Endothelial cell (in vitro differentiated cells): ENCODE measurements at places on chromosomes 1 and 21.

- H3K27me3 ChIP-seq: no peaks in the 10 kb centered on the region
- peaks cover 17% of the 10 kb centered on the region for H3K4me1 ChIP-seq
- H3K36me3 ChIP-seq: peaks cover 4% of the 10 kb centered on the region
- DNase-seq: no peak
- H3K4me3 ChIP-seq: no peak overlapping the region
Observed at GRCh38 chr1:207935166-207935583, 24.2 kb upstream of the CD34 start.

- DNase-seq: no peak
- H3K27me3 ChIP-seq: peaks cover 13% of the 10 kb centered on the region
- no peak overlapping the region for H3K4me3 ChIP-seq
- H3K36me3 ChIP-seq: peaks cover 6% of the 10 kb centered on the region
Observed at GRCh38 chr1:179021873-179022272, 3.8 kb upstream of the FAM20B start.

DNA sequence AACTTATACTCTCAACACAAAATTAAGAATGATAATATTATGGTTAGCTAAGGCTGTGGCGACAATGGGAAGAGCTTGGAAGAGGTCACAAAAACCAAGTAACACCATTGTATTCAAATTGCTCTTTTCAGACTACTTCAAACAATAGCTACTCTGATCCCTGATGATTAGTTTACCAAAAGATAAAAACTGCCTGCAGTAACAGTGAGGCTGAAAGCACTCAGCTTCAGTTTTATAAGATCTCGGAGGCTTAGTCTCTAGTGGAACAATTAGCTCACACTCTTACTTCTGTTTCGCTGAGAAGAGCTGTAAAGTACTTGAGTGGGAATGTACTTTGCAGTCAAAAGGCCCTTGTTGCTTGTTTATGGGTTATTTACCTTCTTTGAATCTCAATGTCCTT lies 278.5 kb downstream of the LRRC7 start:
- no peak overlapping the region for H3K27ac ChIP-seq
- H3K4me3 ChIP-seq: no peak overlapping the region
- H3K4me1 ChIP-seq: peaks cover 4% of the 10 kb centered on the region
- H3K36me3 ChIP-seq: no peaks in the 10 kb centered on the region
- no peaks in the 10 kb centered on the region for H3K27me3 ChIP-seq
- no peak for DNase-seq

DNA sequence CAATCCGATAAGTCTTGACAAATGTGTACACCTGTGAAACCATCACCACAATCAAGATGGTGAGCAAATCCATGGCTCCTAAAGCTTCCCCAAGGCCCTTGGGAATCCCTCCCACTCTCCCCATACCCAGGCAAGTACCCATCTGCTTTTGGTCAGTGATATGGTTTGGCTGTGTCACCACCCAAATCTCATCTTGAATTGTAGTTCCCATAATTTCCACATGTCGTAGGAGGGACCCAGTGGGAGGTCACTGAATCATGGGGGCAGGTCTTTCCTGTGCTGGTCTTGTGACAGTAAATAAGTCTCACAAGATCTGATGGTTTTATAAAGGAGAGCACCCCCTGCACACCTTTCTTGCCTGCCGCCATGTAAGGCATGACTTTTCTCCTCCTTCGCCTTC lies 14.6 kb upstream of the GUCA2B start:
- H3K4me1 ChIP-seq: peaks cover 2% of the 10 kb centered on the region
- DNase-seq: no peak
- peaks cover 4% of the 10 kb centered on the region for H3K36me3 ChIP-seq
- H3K27ac ChIP-seq: no peak overlapping the region

DNA sequence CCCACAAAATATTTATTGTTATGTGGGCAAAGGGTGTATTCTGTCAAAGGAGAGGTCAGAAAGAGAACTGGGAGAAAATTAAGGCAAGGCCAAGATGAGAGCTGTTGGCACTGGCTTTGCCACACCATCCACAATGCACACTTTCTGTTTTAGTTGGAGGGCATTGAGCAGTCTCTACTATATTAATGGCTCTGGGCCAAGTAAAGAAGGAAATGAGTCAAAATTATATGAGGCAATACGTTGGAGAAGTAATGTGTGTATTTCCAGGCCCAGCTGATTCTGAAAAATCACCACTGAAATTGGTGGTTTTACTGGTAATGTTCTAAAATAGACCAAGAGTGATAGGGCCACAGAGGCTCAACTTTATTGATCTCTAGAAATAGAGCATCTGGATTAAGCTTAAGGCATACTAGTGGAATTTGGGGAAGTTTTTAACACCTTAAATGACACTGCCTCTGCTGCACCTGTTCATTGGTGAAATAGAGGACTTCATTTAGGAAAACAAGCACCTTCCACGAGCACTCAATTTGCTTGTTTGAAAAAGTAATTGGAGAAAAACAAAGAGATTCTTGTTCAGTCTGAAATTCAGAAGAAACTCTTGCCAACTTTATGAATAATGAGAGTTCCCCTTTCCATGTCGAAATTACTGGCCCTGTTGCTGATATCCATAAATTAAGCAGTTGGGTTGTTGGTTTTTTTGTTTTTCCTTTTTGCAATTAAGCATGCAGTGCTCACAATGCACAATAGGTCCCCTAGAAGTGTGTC lies 424.9 kb downstream of the ADGRL2 start:
- no peak overlapping the region for H3K27ac ChIP-seq
- H3K36me3 ChIP-seq: no peaks in the 10 kb centered on the region
- H3K27me3 ChIP-seq: no peaks in the 10 kb centered on the region
- H3K4me3 ChIP-seq: no peak overlapping the region
- peaks cover 6% of the 10 kb centered on the region for H3K4me1 ChIP-seq
- no peak for DNase-seq

- DNase-seq: no peak
- peaks cover 2% of the 10 kb centered on the region for H3K27me3 ChIP-seq
- H3K27ac ChIP-seq: no peak overlapping the region
Observed at GRCh38 chr1:61776091-61776490, 33.8 kb downstream of the PATJ start.

- H3K27me3 ChIP-seq: peaks cover 2% of the 10 kb centered on the region
- H3K4me1 ChIP-seq: no peaks in the 10 kb centered on the region
- H3K4me3 ChIP-seq: no peak overlapping the region
- DNase-seq: no peak
Observed at GRCh38 chr1:36818771-36819170, 215.5 kb downstream of the GRIK3 start.

GRCh38 chr1:9181990-9182783 lies 52.4 kb upstream of the H6PD start:
- H3K4me3 ChIP-seq: peak overlapping the region; percentile 97
- peak; percentile 58 for DNase-seq
- H3K36me3 ChIP-seq: peaks cover 5% of the 10 kb centered on the region
- H3K4me1 ChIP-seq: peaks cover 17% of the 10 kb centered on the region
- H3K27me3 ChIP-seq: peaks cover 4% of the 10 kb centered on the region

DNA sequence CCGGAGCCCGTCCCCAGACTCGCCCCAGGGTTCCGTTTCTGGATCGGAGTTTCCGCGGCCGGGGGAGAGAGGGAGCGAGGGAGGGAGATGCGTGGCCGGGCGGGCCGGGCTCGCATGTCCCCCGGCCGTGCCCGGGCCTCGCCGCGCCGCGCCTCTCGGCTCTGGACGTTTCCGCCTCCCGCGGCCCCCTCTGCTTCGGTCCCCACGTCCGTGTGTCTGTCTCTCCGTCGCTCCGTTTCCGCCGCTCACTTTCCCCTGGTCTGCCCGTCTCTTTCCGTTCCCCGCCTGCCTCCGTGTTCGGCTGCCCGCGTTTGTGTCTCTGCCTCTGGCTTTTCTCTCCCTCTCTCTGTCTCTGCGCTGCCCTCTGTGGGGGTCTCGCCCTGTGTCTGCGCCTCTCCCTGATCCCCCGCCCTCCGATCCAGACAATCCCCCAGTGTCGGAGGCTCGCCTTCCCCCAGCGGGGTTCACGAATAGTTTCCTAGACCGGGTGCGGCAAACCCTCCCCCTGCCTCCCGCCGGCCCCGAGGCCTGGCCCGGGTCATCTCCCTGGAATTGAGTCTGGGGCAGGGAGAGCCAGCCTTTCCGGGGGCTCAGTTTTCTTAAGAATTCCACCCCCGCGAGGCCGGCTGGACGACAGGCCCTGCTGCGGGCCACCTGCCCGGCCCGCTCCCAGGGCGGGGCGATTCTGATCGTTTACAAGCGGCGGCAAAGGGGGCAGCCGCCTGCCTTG lies 735 bp downstream of the NBL1 start:
- H3K36me3 ChIP-seq: no peaks in the 10 kb centered on the region
- H3K4me3 ChIP-seq: peak overlapping the region; percentile 97
- DNase-seq: peak; percentile 45
- peaks cover 11% of the 10 kb centered on the region for H3K27me3 ChIP-seq

- no peaks in the 10 kb centered on the region for H3K36me3 ChIP-seq
- H3K4me1 ChIP-seq: peaks cover 19% of the 10 kb centered on the region
- peak overlapping the region; percentile 48 for H3K27ac ChIP-seq
- peak; percentile 46 for DNase-seq
Observed at GRCh38 chr1:2585318-2586092, 1.1 kb upstream of the PRXL2B start.

GRCh38 chr1:107135463-107135862 lies 5.4 kb upstream of the NTNG1 start:
- H3K4me1 ChIP-seq: peaks cover 5% of the 10 kb centered on the region
- H3K27me3 ChIP-seq: peaks cover 6% of the 10 kb centered on the region
- no peak overlapping the region for H3K27ac ChIP-seq
- peak; percentile 68 for DNase-seq

- no peaks in the 10 kb centered on the region for H3K27me3 ChIP-seq
- no peak overlapping the region for H3K27ac ChIP-seq
- no peak overlapping the region for H3K4me3 ChIP-seq
- peaks cover 45% of the 10 kb centered on the region for H3K36me3 ChIP-seq
Observed at GRCh38 chr1:21241771-21242581, 48.3 kb downstream of the ECE1 start.

GRCh38 chr1:94298861-94299260 lies 61.5 kb upstream of the ARHGAP29 start:
- peak overlapping the region; percentile 84 for H3K27ac ChIP-seq
- no peak overlapping the region for H3K4me3 ChIP-seq
- no peaks in the 10 kb centered on the region for H3K36me3 ChIP-seq
- no peak for DNase-seq
- H3K27me3 ChIP-seq: peaks cover 5% of the 10 kb centered on the region

DNA sequence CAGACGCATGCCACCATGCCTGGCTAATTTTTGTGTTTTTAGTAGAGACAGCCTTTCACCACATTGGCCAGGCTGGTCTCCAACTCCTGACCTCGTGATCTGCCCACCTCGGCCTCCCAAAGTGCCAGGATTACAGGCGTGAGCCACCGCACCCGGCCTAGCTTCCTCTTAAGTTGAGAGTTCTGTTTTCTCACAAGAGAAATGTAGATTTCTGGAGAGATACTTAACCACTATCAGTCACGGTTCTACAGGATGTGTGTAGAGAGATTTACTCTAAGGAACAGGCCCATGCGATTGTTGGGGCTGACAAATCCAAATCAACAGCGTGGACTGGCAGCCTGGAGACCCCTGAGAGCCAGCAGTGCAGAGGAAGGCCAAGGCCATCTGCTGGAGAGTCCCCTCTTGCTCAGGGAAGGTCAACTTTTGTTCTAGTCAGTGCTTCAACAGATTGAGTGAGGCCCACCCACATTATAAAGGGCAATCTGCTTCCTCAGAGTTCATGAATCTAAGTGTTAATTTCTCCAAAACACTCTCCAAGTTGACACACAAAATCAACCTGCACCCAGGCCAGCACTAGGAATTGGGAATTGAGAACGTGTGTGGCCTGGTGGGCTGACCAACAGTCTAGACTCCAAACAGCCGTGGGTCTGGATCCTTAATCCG lies 38.7 kb downstream of the CHAF1B start:
- peaks cover 20% of the 10 kb centered on the region for H3K4me1 ChIP-seq
- no peaks in the 10 kb centered on the region for H3K36me3 ChIP-seq
- DNase-seq: no peak
- no peak overlapping the region for H3K4me3 ChIP-seq

- H3K4me3 ChIP-seq: peak overlapping the region; percentile 31
- peaks cover 3% of the 10 kb centered on the region for H3K27me3 ChIP-seq
- peaks cover 54% of the 10 kb centered on the region for H3K36me3 ChIP-seq
- no peaks in the 10 kb centered on the region for H3K4me1 ChIP-seq
- no peak for DNase-seq
- no peak overlapping the region for H3K27ac ChIP-seq
Observed at GRCh38 chr1:33497410-33497809, 25.0 kb downstream of the ZSCAN20 start.

DNA sequence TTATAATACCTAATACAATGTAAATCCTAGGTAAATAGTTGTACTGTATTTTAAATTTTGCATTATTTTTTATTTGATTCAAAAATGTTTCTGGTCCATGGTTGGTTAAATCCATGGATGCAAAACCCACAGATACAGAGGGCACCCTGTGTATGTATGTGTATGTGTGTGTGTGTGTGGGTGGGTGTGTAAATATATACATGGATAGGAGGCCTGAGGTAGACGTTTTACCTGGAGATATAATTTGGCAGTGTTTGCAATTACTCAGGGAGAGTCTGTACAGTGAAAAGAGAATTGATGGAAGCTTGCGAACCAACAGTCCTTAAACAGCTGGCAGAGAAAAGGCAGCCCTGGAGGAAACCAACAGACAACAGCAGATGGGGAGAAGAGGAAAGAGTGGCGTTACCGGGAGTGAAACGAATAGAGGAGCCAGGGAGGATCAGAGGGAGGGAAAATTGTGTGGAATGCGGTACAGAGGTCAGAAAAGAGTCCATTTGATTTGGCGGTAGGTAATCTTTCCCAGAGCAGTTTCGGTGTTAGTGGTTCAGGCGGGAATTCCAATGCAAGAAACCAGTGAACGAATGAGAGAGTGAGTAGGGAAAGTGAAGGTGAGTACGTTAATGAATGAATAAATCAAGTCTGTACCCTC lies 47.9 kb upstream of the NBL1 start:
- H3K27ac ChIP-seq: peak overlapping the region; percentile 95
- peaks cover 13% of the 10 kb centered on the region for H3K27me3 ChIP-seq
- peaks cover 17% of the 10 kb centered on the region for H3K4me1 ChIP-seq
- no peak for DNase-seq
- H3K4me3 ChIP-seq: peak overlapping the region; percentile 100
- no peaks in the 10 kb centered on the region for H3K36me3 ChIP-seq

- no peak for DNase-seq
- no peak overlapping the region for H3K4me3 ChIP-seq
- no peaks in the 10 kb centered on the region for H3K27me3 ChIP-seq
- no peak overlapping the region for H3K27ac ChIP-seq
- peaks cover 27% of the 10 kb centered on the region for H3K4me1 ChIP-seq
- H3K36me3 ChIP-seq: peaks cover 9% of the 10 kb centered on the region
Observed at GRCh38 chr1:63663301-63663700, 70.1 kb downstream of the PGM1 start.
